Right renal pelvis (tissue), 4 donors: ENCODE measurements at places on chromosomes 1 and 21. TPM values are rescaled to one million over a fixed set of nuclear protein-coding genes. Genes with fewer than 3 reads are reported as not detected.

GRCh38 chr21:29312981-29313380, 14.3 kb downstream of the BACH1 start:
- no peak for DNase-seq

Gene S100A3
- polyA plus RNA-seq: 0.35 TPM

DNA sequence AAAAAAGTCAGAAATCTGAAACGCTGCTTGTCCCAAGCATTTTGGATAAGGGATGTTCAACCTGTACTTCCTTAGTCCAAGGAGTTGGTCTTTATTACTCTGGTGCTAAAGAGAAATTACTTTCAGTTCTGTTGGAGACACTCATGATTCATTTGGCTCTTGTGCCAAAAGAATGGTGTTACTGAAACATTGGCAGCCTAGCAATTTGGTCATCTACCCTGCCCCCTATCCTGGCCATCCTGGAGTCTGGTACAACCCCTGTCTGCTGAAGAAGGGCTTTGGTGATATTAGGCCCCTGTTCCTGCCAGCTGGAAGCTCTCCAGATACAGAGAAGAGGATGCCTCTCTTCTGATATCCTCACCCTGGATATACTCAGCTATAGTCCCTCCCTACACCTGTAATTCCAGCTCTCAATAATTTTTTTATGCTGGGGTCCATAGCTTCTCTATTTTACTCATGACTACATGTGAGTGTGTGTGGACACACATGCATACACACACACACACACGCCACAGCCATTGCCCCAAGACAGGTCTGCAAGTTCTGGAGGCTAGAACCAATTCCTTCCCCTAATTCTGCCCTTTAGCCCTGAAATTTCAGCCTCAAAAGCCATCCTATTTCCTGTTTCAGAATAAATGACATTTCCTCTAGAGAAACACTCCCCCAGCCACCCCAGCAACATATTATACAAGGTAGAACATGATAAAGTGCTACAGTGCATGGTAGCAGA, 40.0 kb downstream of the LHX8 start:
- no peak for DNase-seq

Gene AXDND1
- 10.4 TPM for polyA plus RNA-seq

GRCh38 chr1:236753964-236754363, 41.1 kb upstream of the MTR start:
- DNase-seq: no peak

DNA sequence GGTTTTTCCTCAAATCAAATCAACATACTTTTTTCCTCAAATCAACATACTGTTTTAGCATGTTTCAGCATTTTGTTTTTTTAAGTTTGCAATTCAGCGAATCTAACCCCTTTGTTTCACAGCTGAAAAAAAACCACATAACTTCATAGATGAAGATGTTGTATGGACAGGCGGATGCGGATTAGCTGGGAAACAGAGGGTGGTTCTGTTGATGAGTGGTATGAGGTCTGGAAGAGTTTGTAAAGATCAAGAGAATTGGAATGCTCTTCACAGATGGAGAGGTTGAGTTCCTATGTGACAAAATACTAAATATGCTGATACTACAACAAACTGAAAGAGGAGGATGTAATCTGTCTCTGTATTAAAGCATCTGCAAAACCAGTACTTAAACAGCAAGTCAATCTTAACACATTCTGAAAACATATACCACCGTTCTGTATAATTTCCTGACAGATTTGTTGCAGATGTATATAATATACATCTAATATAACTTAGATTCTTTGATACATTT, 10.6 kb upstream of the LEPR start:
- no peak for DNase-seq

Gene FAM177B
- polyA plus RNA-seq: 0.15 TPM

DNA sequence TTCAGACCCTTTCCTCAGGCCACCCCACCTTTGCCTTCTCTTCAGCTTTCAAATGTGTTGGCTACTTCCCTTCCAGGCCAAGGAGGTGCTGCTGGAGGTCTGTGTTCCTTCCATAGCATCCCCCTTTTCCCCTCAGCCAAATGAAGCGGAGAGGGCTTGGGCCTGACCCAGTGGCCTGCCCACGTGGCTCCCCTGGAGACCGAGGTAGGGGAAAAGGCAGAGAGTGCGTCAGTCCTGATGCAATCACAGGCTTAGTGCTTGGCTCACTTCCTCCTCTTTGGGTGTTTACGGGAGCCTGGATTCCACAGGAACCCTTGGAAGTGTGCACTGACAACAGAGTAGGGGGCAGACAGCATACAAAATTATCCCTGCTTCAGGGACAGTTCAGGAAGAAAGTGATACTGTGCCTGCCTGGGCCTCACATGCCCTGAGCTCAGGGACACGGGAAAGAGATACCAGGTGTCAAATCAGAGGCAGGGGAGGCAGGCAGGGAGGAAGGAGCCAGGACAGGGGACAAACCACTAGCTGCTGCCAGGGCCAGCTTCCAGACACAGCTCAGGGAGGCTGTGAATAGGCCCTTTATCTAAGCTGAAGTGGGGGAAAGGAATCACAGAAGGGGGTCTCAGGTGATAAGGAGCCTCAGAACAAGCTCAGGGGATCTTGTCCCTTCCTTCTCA, 16.6 kb upstream of the PTP4A2 start:
- no peak for DNase-seq

Gene TGFB2
- polyA plus RNA-seq: 17.9 TPM

Gene ADAM30
- polyA plus RNA-seq: not detected

DNA sequence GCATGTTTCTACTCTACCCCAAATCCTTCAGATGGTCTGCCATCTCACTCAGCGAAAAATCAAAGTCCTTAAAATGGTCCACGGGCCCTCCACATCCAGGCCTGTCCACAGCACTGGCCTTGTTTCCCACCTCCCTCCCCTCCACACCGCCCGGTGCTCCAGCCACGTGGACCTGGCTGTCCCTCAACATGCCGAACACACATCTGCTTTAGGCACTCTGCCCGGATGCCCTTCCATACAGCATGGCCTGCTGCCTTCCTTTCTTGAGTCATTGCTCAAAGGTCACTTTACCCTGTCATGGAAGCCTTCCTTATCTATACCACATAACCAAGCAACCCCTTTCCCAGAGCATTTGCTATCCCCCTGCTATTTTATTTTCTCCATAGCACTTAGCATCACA, 143.0 kb downstream of the DNM3 start:
- no peak for DNase-seq
